Jurkat, Clone E6-1 (cell line): ENCODE measurements at places on chromosomes 2 and 18.

DNA sequence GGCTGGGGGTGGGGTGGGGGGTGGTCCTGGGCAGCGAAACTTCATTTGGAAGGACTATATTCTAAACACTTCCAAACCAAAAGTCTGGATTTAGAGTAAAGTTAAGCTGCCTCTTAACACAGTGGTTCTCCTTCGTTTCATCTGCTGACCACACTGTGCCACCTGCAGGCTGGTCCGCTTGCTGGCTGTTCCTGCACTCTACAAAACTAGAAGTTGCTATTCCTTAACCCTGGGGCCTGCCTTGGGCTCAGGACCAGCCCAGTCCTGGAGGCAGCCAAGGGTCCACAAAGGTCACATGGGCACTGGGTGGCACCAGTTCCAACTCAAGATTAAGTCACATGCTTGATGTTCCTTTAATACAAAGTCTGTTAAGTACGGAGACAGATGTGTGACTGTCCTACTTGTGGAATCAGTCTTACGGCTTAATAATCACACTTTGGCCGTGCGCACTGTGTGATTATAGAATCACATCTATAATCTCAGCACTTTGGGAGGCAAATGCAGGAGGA lies 195.4 kb downstream of the FAM210A start:
- no peak for DNase-seq

- no peak for DNase-seq
These were observed 258.9 kb upstream of the OSR1 start for GRCh38 chr2:19617257-19617848.

DNA sequence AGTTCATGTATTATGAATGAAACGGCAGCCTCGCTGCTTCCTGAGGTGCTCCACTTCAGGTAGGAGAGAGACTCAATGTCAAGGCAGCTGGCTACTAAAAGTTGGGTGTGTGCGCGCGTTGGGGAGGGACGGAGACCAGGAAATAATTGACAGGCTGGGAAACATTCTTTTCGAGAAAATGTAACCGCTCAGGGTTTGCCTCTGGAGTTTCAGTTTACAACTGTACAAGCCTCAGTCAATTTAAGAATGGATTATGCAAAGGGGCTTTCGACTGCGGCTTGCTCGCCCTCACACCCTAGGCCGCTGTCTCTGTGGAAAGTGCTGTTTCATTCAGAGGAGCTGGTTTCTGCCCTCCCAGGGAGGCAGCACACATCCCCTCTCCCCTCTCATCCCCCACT lies 4.4 kb upstream of the SPRED2 start:
- DNase-seq, result no peak

DNA sequence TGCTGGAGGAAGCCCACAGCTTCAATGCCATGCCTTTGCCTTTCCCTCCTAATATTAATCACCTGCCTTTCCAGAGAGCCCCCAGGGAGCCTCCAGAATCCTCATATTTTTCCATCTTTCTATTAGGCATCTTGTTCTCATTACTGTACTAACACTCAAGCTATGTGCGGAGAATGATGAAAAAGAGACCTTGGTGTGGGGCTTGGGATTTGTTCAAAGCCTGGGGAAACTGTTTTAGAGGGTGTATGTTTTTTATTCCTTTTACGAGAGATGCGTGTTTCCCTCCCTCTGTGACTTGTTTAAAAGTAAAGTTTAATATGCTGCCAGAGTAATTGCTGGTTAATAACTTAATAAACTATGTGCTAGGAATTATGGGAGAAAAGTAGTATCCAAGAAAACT lies 102.4 kb upstream of the ZFP36L2 start:
- DNase-seq, result no peak

GRCh38 chr2:109102588-109103233 lies 26.3 kb upstream of the SH3RF3 start:
- DNase-seq, result peak; percentile 43

DNA sequence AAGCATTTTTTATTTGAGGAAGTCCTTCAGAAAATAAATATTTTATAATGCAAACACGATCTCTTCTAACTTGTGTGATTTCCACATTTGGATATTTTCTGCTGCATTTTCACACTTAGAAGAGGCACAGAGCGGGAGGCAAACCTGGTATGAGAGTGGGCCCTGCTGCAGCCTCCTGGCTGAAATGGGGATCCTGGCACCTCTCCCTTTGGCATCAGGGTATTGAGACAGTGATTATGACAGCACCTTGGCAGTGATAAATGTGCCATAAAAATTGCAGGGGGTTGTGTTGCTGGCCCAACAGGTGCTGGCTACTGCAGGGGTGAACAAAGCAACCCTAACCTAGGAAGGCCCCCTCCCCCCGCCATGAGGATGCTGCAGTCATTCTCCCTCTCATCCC lies 128.6 kb downstream of the TSN start:
- no peak for DNase-seq

- DNase-seq, result no peak
These were observed 22.9 kb downstream of the MAPRE2 start for GRCh38 chr18:35063875-35064690.

DNA sequence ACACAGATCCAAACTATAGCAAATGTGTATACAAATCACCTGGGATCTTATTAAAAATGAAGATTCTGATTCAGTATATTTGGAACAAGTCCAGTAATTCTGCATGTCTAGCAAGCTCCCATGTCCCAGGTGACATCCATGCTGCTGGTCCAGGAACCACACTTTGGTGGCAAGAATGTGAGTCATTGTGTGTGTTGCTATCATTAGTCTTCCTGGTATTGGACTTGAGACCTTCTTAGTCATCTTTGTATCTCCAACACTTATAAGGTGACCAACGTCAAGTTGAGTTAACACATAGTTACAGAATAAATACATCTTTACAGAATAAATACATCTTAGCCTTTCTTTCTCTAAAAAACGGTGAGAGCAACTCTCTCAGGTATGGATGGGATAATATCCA lies 107.9 kb upstream of the NDUFV2 start:
- DNase-seq, result no peak

DNA sequence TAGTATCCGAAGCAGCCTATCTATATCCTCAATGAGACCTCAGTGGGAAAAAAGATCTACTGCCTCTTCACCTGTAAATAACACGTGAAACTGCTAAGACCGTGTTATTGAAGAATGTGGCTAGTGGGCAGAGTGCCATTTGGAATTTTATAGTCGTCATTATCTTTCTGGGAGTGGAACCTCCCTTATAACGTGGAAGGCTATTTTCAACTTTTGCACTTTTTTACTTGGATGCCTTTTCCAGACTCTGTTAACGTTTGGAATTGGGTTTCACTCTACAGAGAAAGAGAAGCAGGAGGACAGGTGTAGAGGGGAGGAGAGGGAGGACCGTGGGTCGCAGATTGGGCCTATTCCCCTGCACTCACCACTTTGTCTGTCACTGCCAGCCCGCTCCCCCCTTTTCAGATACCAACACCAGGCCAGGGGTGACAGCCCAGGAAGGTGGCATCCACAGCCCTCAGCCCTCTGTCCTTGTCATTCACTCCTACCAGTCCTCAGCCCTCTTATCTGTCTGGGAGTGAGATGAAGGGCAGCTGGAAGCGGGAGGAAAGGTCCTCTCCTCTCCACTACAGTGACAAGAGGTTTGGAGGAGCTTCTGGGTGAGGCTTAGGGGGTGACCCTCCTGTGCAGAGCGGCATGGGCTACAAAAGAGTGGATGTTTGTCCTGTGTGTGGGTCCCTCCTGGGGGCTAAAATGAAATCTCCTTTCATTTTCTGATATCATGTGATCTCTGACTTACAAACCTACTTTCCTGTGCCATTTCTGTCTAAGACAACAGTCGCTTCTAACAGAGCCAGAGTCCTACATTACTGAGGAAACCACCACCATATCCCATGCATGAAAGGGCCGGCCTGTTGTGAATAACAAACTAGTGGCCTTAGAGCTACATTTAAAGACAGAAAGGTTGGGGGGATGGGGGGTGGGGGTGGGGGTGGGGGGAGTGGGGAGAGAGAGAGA lies 23.9 kb upstream of the CEP68 start:
- no peak for DNase-seq

DNA sequence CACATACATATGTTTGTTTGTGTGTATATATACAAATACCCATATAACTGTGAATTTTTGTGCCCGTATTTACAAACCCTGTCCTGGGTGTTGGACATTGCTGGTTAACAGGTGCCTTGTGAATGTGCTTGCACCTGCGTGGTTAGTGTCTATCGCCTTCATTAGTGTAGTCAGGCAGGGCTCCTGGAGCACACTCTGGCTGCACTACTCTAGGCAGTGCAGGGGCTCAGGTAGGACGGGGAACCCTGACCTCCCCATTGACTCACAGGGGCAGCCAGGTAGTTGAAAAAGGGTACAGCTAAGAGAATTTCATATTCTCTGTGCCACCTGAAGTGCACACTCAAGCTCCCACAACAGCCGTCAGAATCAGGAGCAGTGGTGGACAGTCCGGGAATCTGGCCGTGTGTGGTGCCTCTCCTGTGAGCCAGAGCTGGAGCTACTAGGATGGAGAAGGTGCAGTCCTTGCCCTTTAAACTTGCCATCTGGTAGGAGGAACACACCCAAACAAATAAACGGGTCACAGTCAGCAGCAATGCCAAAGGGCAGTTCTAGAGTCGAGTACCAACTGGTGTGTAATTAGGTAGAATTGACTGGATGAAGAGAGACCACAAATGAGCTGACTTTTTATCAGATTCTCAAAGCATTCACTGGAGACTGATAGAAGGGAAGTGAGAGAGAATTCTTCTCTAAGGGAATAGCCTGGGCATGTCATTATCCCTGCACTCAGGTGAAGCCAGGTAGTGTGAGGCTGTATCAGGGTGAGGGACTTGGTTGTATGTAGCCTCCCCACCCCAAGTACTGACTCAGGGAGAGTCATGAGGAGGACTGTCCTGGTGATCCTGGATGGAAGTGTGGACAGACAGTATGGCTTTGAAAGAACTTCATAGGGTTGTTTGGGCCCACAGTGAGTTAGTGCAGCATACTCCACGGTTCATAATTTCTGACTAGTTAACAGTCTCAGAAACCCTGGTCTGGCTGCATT lies 44.1 kb downstream of the FARP2 start:
- DNase-seq, result no peak

GRCh38 chr18:38751898-38752297 lies 1186.3 kb upstream of the CELF4 start:
- no peak for DNase-seq

GRCh38 chr18:47175898-47176575 lies at the start of gene IER3IP1:
Gene IER3IP1, minus strand, starts transcription at chr18:47176364. Its CDS starts 87 bp downstream, at chr18:47176277.
- DNase-seq, result peak; percentile 78

DNA sequence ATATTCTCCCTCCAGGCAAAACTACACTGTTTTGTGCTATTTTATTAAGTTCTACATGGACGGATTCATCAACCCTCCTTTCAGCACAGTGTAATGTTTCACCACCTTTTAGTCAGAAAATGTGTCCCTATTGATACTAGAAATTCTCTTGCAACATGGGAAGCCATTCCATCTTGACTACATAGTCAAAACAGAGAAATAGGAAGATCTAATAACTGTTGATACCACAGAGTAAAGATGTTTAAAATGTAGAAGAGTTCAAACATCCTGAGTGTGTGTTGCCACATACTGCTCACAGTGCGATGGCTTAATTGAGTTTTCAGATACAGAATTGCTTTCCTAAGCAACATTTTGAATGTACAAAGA lies 492.2 kb upstream of the RAB12 start:
- no peak for DNase-seq

DNA sequence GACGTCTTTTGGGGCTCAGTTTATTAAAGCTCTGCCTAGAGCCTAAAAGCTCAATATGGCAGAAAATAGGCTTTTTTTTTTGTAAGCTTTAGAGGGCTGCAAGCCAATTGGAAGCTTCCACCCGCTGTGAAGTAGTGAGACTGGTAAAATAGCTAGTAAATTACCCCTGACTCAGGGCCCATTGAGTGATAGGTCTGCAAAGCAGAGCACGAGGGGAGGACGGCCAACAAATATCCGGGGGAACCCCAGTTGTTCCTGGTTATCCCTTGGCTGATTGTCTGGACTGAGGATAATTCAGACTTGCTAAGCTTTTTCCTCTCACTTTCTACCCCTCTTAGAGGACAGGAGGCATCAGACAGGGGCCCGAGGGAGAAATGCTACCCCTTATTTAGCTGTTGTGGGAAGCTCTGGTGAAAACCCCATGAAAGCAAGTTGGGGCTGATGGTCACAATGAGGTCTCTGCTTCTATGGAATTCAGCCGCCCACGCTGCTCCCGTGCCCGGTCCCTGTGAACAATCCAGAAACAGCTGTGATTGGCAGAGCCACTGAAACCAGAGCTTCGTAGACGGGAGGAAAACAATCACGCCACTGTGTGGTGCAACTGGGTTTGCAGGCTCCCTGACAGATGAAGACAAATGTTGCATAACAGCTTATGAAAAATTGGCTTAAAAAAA lies 141.9 kb upstream of the LGALSL start:
- no peak for DNase-seq

DNA sequence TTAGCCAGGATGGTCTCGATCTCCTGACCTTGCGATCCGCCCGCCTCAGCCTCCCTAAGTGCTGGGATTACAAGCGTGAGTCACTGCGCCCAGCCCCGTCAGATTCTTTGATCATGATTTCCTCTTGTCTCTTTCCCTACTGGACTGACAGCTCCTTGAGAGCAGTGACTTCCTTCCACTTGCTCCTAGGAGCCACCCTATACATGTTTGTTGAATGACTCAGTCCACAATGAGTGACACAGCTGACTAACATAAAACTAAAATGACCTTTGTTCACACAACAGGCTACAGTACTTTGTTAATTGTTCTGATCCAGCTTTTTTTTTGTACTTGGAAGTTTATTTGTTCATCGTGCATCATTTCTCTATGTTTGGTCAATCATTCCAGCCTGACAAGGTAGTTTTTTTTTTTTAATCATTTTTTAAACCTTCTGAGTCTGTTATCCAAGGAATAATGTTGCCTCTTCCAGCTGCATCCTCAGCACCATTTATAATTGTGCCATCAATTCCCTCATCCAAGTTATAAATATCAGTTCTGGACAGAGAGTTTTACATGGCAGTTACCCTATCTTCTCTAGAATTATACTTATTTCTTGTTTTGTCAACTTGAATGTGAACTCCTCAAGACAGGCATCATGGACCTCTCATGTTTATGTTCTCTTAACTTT lies 42.9 kb upstream of the TUBA3E start:
- DNase-seq, result no peak

DNA sequence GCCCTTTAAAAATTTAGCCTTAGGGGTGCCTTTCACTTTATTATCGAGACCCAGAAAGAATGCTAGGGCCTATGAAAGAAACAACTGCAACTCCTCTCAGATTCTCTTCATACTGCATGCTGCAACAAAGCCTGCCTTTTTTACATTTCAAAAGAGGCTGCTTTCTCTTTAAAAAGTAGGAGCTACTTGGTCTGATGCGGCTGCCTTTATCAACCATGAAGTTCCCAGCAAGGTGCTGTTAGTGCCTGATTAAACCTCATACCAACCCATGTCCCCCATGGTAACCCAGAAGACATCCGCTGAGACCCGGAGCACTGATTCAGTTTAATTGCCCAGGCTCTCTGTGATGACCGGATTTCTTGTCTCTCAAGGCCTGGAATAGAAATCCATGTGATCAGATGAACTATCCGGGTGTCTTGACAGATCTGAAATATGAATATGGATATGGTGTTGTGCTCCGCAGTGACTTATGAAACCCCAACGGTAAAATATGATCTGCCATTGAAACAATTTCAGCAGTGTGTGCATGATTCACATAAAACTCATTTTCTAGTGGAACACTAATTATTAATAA lies 368.3 kb downstream of the ZNF521 start:
- DNase-seq, result no peak
